Liver (tissue), 10 donors: ENCODE measurements at places on chromosomes 5 and 9.

GRCh38 chr5:42566652-42567295 lies 143.5 kb downstream of the GHR start:
- no peak for DNase-seq

- no peak for DNase-seq
Measured at GRCh38 chr5:159880676-159881075, 35.6 kb upstream of the ADRA1B start.

DNA sequence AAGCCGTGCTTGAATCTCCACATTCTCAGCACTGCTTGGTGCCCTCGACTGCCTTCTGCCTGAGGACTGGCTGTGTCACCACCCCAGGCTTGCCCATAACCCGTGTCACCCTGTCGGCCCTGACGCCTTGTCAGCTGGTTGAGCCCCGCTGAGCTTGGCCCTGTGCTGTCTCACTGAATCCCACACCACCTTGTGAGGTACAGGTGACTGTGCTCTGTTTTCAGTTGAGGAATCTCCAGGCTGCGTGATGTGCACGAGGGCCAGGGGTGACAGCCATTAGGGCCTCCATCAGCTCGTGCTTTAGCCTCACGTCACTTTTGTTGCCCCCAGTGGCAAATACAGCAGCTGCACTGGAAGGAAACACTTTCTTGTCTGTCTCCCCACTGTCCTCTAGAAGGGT lies 90.7 kb downstream of the CACNA1B start:
- DNase-seq = no peak

GRCh38 chr9:98132158-98132557 lies 13.1 kb upstream of the TRIM14 start:
- DNase-seq = no peak

- no peak for DNase-seq
Measured at GRCh38 chr5:153938191-153938842, 100.4 kb downstream of the FAM114A2 start.

DNA sequence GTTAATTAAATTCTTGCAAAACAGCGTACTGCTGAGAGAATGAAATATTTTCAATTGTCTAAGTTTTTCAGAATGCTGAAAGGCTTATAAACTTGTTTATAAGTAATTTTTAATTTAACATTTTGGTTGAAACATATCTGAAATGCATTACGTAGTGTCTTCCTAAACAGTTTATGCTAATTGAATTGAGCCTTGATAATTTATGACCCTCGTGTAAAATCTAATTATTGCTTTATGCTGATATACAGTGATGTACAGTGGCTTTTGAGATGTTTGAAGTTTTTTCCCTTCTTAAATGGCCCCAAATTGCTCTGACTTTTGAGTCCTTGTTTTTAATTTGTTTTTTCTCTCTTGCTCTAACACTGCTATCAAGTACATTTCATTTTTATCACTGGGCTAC lies 262.7 kb downstream of the FBXL7 start:
- DNase-seq = no peak

GRCh38 chr5:150153957-150154617 lies 1.6 kb downstream of the PDGFRB start:
- no peak for DNase-seq

DNA sequence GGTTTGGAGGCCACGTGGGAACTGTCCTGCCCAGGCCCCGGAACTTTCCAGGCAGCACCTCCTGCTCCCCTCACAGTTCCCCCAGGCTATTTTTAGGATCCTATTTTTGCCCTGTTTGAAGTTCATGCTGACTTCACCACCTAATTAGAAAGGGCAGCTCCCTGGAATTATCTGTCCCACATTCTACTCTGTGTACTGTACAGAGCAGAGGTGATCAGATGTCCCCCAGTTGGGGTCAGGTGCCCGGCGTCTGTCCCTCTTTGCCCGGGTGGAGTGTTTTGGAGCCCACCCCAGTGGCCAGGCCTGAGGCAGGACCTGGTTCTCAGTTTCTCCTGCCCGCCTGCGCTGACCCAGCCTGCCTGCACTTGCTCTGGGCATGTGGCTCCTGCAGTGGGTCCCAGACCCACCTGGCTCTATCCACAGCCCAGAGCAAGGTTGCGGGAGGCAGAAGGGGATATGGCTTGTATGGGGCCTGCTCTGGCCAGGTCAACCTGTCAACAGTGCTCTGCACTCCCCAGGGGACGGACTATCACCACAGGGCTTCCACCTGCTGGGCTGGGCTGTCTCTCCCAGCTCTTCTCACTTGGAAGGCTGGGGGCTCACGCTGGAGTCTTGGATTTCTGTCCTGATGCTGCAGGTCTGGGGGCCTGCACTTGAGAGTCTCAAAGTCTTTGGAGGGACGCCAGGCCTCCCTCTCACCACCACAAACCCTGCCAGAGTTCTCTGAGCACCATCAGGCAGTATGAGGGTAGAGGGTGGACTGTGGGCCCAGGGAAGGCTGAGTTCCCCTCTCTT lies 268.3 kb downstream of the GADD45G start:
- DNase-seq = no peak
